ENCODE measurements at places on chromosomes 5 and 9.

GRCh38 chr5:160318409-160318808 lies 6.0 kb upstream of the CCNJL start:
- no peak for DNase-seq

- no peak for DNase-seq
Measured at GRCh38 chr5:4221048-4221447, 625.4 kb downstream of the IRX1 start.

- DNase-seq, result no peak
Measured at GRCh38 chr5:10866913-10867312, 105.9 kb upstream of the DAP start.

DNA sequence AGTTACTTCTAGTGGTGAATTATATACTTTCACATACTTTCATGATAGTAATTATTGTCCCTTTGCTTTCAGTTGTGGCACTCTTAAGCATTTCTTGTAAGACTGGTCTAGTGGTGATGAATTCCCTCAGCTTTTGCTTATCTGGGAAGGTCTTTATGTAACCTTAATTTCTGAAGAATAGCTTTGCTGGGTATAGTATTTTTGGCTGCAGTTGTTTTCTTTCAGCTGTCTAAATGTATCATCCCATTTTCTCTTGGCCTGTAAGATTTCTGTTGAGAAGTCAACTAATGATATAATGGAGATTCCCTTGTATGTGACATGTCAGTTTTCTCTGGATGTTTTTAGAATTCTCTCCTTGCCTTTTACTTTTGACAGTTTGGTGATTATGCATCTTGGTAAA lies 41.0 kb downstream of the TMEM38B start:
- DNase-seq, result no peak

- DNase-seq, result no peak
Measured at GRCh38 chr5:39712316-39713249, 287.8 kb upstream of the DAB2 start.

GRCh38 chr5:54312499-54312898 lies 2.1 kb upstream of the ARL15 start:
- DNase-seq, result no peak

DNA sequence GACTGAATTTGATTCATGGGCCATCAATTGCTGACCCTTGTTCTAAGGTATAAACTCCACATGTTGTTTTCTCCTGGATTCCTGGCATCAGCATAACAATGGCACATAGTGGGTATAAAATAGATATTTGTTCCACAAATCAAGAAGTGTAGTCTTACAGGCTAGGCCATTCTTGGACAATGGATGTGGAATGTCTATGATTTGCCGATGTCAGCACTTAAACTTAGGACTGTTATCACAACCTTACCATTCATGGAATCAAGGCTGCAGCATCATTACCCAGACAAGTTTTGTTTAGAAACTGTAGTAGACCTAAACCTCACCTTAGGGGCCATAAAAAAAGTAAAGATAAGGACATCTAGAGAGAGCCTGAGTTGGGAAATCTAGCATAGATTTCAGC lies 680.0 kb downstream of the BRINP1 start:
- DNase-seq, result no peak

- DNase-seq, result no peak
Measured at GRCh38 chr9:121242959-121243346, 25.0 kb upstream of the GSN start.

DNA sequence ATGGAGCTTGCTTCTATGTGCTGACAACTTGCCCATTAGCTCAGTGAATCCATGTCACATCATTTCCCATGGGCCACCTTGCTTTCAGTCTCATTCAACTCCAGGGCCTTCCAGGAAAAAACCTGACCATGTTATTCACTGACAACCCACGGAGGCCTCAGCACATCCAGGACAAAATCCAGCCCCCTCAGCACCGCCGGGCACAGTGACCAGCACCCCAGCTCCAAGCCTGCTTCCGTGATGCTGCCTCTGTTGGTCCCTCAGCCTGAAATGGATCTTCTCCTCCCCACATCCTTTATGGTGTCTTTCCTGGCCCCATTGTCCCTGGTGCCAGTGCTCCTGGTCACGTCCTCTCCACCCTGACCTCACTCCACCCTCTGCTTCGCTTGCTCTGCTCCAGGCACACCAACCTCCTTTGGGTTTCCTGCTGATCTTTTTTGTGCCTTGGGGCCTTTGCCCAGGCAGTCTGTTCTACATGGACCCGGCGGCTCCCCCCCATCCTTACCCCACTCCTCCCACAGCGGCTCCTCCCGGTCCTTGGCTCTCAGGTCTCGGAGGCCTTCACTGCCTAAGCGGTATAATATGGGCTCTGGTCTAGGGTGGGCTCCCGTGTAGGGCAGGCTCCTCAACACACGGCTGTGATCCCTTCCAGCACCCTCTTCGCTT lies 25.0 kb downstream of the ANKS6 start:
- DNase-seq, result no peak

GRCh38 chr5:94263068-94263467 lies 355.3 kb downstream of the KIAA0825 start:
- peak; percentile 44 for DNase-seq

DNA sequence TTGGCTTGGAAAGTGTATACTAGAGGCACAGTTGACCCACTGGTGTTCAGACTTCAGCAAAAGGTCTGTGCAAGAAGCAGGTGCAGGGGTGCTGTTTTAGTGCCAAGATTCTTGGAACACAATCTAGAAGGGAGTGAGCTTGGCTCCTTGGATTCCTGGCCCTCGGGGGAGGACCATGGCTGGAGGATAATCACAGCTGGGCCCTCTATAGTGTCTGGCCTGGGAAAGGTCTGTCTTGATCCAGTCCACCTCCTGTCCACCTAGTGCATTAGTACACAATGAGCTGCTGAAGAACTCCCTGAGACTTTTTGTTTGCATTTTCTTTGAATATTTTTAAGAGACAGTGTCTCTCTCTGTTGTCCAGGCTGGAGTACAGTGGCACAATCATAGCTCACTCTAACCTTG lies 50.4 kb upstream of the PLPP1 start:
- DNase-seq, result no peak

- DNase-seq, result no peak
Measured at GRCh38 chr9:137786511-137786920, 91.1 kb upstream of the CACNA1B start.

DNA sequence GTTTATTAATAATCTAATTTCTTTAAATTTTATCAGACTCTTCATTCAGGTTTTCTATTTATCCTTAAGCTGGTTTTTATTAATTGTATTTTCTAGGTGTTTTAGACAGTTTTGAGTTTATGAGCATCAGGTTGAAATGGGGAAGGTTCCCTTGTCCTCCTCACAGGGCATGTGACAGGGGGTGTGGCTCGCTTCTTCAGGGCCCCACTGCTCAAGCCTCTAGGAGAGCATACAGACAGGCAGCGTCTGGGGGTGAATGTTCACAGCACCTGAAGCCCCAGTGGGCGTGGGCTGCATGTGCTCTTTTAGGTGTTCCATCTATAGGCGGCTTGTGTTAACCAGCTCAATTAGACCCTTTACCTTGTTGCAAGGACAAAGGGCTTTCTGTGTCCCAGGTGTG lies 78.2 kb upstream of the RUFY1 start:
- no peak for DNase-seq

- DNase-seq, result no peak
Measured at GRCh38 chr5:177098470-177099141, 11.9 kb downstream of the FGFR4 start.

- DNase-seq, result peak; percentile 21
Measured at GRCh38 chr9:4654084-4654483, 8.0 kb upstream of the PLPP6 start.

DNA sequence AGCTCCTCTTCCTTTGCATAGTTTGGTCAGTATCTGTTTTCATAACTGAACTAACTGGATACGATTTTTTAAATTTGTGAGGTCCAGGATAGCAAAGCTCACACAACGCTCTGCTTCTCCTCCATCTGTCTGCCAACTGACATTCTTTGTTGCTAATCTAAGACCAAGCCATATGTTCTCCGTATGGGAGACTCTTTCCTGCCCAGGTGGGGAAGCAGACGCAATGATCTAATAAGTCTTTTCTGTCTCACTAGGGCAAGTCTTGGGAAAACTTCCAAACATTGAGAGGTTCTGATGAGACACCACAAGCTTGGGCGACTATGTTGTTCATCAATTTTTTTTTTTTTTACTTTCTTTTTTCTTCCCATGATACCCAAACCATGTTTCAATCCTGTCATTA lies 558.5 kb downstream of the EFNA5 start:
- DNase-seq, result no peak

All from activated CD4-positive, alpha-beta T cell treated with anti-CD3 and anti-CD28 coated beads, Interleukin-10, Interleukin-2, amounts not matched to agents 100 ng/mL and 50 ng/mL, durations not matched to agents 16 hours and 8 hours (primary cell).